ENCODE measurements at places on chromosomes 16 and 17. TPM values are rescaled to one million over a fixed set of nuclear protein-coding genes. Genes with fewer than 3 reads are reported as not detected.

Gene TTYH2
- polyA plus RNA-seq, result 10.3 TPM

Gene FBXW10
- polyA plus RNA-seq, result 0.04 TPM

Gene FOXN1
- polyA plus RNA-seq, result not detected

Gene ALOX15B
- 0.23 TPM for polyA plus RNA-seq

Gene MMP25
- 1.3 TPM for polyA plus RNA-seq

Gene CA4
- 21.0 TPM for polyA plus RNA-seq

Gene PDE6G
- not detected for polyA plus RNA-seq

Gene PTX4
- 0.04 TPM for polyA plus RNA-seq

Gene ACLY
- 8.3 TPM for polyA plus RNA-seq

Gene LRRC37A
- polyA plus RNA-seq, result 0.37 TPM

Gene IGFALS
- 0.23 TPM for polyA plus RNA-seq

Gene ETV4
- 0.46 TPM for polyA plus RNA-seq

Gene ABCC11
- not detected for polyA plus RNA-seq

Gene TOM1L1
- polyA plus RNA-seq, result 7.9 TPM

Gene CCDC47
- polyA plus RNA-seq, result 38.4 TPM

Gene PRSS21
- polyA plus RNA-seq, result not detected

Gene ATXN2L
- 48.9 TPM for polyA plus RNA-seq

Gene MT4
- polyA plus RNA-seq, result not detected

Gene HCRT
- polyA plus RNA-seq, result not detected

Gene ATP2C2
- polyA plus RNA-seq, result not detected

Gene HS3ST2
- 0.08 TPM for polyA plus RNA-seq

Gene TBC1D26
- polyA plus RNA-seq, result not detected

Gene TP53TG3
- polyA plus RNA-seq, result not detected

Gene ZDHHC1
- polyA plus RNA-seq, result 2.7 TPM

Gene CRAMP1
- 6.2 TPM for polyA plus RNA-seq

Gene PLLP
- 10.4 TPM for polyA plus RNA-seq

Gene TVP23A
- polyA plus RNA-seq, result 0.08 TPM

Gene PRSS22
- not detected for polyA plus RNA-seq

Gene TBC1D3G
- 3.2 TPM for polyA plus RNA-seq

Gene PRAC1
- not detected for polyA plus RNA-seq

Gene KRTAP3-3
- polyA plus RNA-seq, result not detected

Gene KRTAP4-6
- polyA plus RNA-seq, result not detected

Gene HOXB1
- not detected for polyA plus RNA-seq

Gene GLIS2
- 7.7 TPM for polyA plus RNA-seq

Gene TNFSF13
- polyA plus RNA-seq, result 7.1 TPM

Gene ITFG1
- 13.0 TPM for polyA plus RNA-seq

Gene KRTAP4-3
- polyA plus RNA-seq, result not detected

Gene HOXB5
- polyA plus RNA-seq, result 0.04 TPM

Gene COPRS
- polyA plus RNA-seq, result 70.2 TPM

Gene TPSD1
- 0.17 TPM for polyA plus RNA-seq

Gene SCGB1C2
- polyA plus RNA-seq, result not detected

Gene MRPL45
- polyA plus RNA-seq, result 36.8 TPM

Gene ZACN
- polyA plus RNA-seq, result 1.5 TPM

Gene MAPK7
- 5.7 TPM for polyA plus RNA-seq

Gene STRADA
- polyA plus RNA-seq, result 18.3 TPM

Gene P2RX5
- polyA plus RNA-seq, result 108 TPM
